Ascending aorta (tissue), 2 donors: ENCODE measurements at places on chromosomes 7 and 10.

DNA sequence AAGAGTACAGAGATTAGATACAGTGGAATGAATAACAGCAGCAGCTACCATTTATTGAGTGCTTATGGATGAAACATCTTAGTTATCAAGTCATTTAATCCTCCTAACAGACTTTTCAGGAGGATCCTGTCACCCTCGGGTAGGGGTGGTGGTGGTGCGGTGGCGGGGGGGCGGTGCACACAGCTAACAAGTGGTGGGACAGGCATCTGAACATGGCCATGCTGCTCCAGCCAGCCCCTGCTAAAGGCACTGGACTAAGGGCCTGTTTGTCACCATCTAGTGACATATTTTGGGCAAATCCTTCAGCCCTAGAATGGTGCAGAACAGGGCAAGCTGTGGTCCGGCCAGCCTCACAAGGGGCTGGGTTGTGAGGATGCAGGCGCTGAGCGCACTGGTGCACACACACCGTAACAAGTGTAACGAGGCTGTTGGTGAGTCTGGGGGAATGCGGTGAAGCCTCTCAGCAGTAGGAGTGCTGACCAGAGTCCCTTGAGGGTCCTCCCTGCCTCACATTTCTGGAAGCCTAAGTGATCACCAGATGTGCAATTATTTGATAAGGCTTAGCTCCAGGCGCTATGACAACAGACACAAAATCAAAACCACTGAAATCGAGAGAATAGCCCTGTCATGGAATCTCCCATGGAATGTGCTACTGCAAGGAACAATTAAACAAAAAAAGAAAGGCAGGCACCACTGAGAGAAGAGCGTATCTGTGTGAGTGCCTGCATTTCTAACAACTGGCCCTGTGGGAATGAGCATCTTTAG, 102.2 kb downstream of the RNF216 start:
- H3K36me3 ChIP-seq, result no peaks in the 10 kb centered on the region
- peak; percentile 58 for DNase-seq
- H3K4me3 ChIP-seq, result no peak overlapping the region
- H3K4me1 ChIP-seq, result peaks cover 6% of the 10 kb centered on the region
- H3K27ac ChIP-seq, result no peak overlapping the region

GRCh38 chr10:86252079-86252478, 114.5 kb downstream of the GRID1 start:
- H3K36me3 ChIP-seq, result no peaks in the 10 kb centered on the region
- H3K4me3 ChIP-seq, result no peak overlapping the region
- no peak for DNase-seq
- no peaks in the 10 kb centered on the region for H3K27me3 ChIP-seq
- H3K27ac ChIP-seq, result no peak overlapping the region
- H3K4me1 ChIP-seq, result no peaks in the 10 kb centered on the region

DNA sequence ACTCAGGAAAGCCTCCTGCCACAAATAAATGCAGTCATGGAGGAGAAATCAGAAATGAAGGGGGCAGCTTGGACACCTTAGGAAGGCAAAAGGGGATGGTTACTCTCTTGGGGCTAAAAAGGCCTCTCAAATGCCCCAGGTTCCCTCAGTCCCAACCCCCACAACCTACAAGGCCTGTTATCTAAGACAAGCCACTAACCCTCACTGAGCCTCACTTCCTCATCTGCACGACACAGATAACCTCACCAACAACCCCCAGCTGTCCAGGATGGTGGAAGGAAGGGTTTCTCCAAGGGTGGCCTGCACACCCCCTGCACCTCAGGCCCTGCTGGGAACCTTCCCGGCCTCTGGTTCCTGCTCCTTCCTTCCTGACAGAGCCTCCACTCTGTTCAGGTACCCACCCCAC, 29.2 kb downstream of the SORBS1 start:
- H3K4me1 ChIP-seq, result peaks cover 30% of the 10 kb centered on the region
- H3K27ac ChIP-seq, result peak overlapping the region; percentile 69
- no peak for DNase-seq
- peak overlapping the region; percentile 37 for H3K4me3 ChIP-seq
- no peaks in the 10 kb centered on the region for H3K27me3 ChIP-seq

GRCh38 chr10:119087271-119087882, 6.8 kb upstream of the EIF3A start:
- no peak overlapping the region for H3K4me3 ChIP-seq
- H3K27ac ChIP-seq, result no peak overlapping the region
- H3K36me3 ChIP-seq, result no peaks in the 10 kb centered on the region
- H3K27me3 ChIP-seq, result no peaks in the 10 kb centered on the region
- DNase-seq, result no peak

GRCh38 chr7:46186131-46186530, 265.1 kb upstream of the IGFBP3 start:
- H3K36me3 ChIP-seq, result no peaks in the 10 kb centered on the region
- H3K4me1 ChIP-seq, result no peaks in the 10 kb centered on the region
- no peak for DNase-seq
- no peaks in the 10 kb centered on the region for H3K27me3 ChIP-seq
- no peak overlapping the region for H3K27ac ChIP-seq

- no peak overlapping the region for H3K4me3 ChIP-seq
- H3K27me3 ChIP-seq, result no peaks in the 10 kb centered on the region
- H3K36me3 ChIP-seq, result no peaks in the 10 kb centered on the region
- no peaks in the 10 kb centered on the region for H3K4me1 ChIP-seq
Measured at GRCh38 chr10:3999642-4000041, 214.6 kb upstream of the KLF6 start.

DNA sequence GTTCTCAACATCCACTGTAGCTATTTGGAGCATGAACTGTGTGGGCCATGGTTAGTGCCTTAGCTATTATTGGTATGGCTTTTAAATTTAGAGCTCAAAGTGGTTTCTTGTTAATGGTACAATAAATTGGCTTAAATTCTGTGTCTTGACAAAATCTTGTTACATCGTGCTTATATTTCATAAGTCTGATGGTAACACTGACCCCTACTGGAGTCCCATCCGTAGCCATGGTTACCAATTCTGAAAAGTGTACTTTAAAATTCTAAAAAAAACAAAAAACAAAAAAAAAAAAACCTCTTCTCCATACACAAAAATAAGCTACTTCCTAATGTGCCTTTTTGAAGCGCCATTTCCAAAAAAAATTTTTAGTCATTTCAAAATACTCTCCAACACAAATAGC, 6.4 kb upstream of the RPP30 start:
- DNase-seq, result no peak
- H3K4me1 ChIP-seq, result no peaks in the 10 kb centered on the region
- H3K36me3 ChIP-seq, result no peaks in the 10 kb centered on the region
- H3K4me3 ChIP-seq, result no peak overlapping the region

GRCh38 chr10:106107706-106108105, 1056.8 kb downstream of the SORCS1 start:
- H3K4me1 ChIP-seq, result no peaks in the 10 kb centered on the region
- no peaks in the 10 kb centered on the region for H3K27me3 ChIP-seq
- no peak overlapping the region for H3K4me3 ChIP-seq
- no peaks in the 10 kb centered on the region for H3K36me3 ChIP-seq
- H3K27ac ChIP-seq, result no peak overlapping the region
- DNase-seq, result no peak

DNA sequence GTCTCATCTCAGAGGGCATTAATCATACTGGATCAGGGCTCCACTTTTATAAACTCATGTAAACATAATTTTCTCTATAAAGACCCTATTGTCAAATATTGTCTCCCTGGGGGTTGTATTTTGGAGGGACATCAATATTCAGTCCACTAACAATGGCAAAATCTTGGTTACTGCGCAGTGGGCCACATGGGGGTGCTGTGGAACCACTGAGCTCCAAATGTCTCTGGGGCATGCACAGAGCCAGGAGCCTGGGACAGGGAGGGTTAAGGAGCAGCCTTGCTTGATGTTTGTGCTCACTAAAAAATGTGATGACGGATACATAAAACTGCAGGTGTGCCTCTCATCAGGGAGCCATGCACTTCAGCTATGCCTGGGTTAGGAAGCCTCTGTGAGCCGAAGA, 62.1 kb upstream of the PRSS58 start:
- H3K4me3 ChIP-seq, result no peak overlapping the region
- DNase-seq, result no peak
- no peaks in the 10 kb centered on the region for H3K36me3 ChIP-seq
- no peaks in the 10 kb centered on the region for H3K27me3 ChIP-seq
- H3K27ac ChIP-seq, result no peak overlapping the region

DNA sequence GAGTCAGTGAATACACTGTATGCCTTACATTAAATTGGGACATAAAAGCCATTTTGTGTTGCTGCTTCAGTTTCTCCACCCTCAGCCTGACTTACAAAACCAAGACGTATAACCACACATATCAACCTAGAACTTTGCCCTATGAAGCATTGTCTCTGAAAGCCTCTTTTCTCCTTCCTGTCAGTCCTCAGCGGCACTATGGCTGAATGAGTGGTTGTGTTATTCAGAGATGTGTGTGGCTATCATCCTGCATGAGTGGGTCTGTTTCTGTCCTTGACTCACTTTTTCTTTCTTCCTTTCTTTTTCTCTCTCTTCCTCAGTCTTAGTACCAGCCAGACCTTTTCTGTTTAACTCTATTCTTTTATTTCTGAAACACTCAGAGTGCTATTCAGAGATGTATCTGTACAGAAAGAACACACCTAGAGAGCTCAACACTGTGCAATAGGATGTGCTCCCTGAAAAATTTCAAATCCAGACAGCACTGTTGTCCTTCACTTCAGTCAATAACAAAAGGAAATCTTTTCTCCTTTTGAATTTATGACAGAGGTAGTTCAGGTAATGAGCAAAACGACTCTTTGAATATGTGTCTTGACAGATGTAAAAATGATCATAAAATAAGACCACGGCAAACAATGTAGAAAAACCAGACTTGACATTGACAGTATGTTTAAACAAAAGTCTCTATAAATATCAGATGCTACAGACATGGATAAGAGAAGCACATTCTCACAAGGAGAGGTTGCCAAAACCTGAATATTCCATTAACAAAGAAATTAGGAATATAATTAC, 163.3 kb upstream of the FEZF1 start:
- no peaks in the 10 kb centered on the region for H3K27me3 ChIP-seq
- no peak overlapping the region for H3K4me3 ChIP-seq
- H3K27ac ChIP-seq, result no peak overlapping the region
- DNase-seq, result no peak
- H3K4me1 ChIP-seq, result no peaks in the 10 kb centered on the region

GRCh38 chr10:119252051-119252465, 44.7 kb downstream of the GRK5 start:
- H3K36me3 ChIP-seq, result no peaks in the 10 kb centered on the region
- H3K4me1 ChIP-seq, result peaks cover 27% of the 10 kb centered on the region
- H3K4me3 ChIP-seq, result no peak overlapping the region
- DNase-seq, result no peak
- no peaks in the 10 kb centered on the region for H3K27me3 ChIP-seq

- no peak overlapping the region for H3K27ac ChIP-seq
- no peak for DNase-seq
- no peak overlapping the region for H3K4me3 ChIP-seq
- H3K36me3 ChIP-seq, result no peaks in the 10 kb centered on the region
Measured at GRCh38 chr7:135368416-135369186, 135.0 kb downstream of the STRA8 start.

DNA sequence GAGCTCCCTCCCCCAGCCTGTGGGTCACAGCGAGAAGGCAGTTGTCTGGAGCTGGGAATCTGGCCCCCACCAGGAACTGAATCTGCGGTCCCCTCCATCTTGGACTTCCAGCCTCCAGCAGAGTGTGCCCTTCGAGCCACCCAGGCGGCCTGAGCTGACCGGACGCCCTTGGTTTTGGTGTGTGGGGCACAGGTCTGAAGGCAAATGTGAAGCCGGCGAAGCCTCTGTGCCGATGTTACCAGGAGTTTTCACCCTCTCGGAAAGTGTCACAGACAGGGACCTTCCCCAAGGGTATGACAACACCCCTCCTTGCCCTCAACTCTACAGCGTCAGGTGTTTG, 109.1 kb downstream of the DNAJB6 start:
- no peaks in the 10 kb centered on the region for H3K4me1 ChIP-seq
- no peaks in the 10 kb centered on the region for H3K27me3 ChIP-seq
- H3K27ac ChIP-seq, result no peak overlapping the region
- peak; percentile 33 for DNase-seq
- no peak overlapping the region for H3K4me3 ChIP-seq

DNA sequence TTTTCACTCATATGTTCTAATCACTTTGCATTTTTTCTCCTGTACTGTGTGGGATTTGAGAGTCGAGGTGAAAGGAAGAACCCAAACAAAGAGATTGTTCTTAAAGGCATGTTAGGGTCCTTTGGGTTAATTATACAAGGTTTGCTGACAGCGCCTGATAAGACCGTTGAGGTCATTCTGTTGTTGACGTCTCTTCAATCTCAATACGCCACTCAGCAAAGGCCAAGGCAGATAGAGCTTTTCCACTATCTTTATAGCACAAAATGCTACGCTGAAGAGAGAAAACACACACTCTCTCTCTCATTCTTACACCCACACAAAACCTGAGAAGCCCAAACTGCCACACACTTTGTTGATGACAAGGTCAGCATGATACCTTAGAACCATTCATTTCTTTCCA, 228.7 kb downstream of the CNTNAP2 start:
- no peak for DNase-seq
- H3K36me3 ChIP-seq, result no peaks in the 10 kb centered on the region
- H3K27ac ChIP-seq, result no peak overlapping the region
- H3K4me1 ChIP-seq, result no peaks in the 10 kb centered on the region

DNA sequence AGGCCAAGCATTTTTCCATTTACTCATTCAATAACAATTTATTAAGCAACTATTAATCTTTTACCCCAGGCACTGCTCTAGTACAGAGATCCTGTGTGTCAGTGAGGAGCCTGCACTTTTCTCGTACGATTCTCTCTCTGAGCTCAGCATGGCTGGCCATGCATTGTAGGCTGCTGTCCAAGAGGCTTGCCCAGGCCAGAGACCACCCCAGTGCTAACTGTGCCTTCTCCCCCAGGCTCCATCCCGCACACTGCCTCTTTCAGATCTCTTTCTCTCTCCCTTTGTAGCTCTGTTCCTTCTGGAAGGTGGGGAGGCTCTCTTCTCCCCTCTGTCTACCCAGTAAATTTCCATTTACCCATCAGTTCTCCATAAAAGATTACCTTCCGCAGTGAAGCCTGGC, 101.0 kb upstream of the IKZF1 start:
- H3K4me3 ChIP-seq, result no peak overlapping the region
- H3K36me3 ChIP-seq, result no peaks in the 10 kb centered on the region
- no peak overlapping the region for H3K27ac ChIP-seq
- DNase-seq, result no peak

DNA sequence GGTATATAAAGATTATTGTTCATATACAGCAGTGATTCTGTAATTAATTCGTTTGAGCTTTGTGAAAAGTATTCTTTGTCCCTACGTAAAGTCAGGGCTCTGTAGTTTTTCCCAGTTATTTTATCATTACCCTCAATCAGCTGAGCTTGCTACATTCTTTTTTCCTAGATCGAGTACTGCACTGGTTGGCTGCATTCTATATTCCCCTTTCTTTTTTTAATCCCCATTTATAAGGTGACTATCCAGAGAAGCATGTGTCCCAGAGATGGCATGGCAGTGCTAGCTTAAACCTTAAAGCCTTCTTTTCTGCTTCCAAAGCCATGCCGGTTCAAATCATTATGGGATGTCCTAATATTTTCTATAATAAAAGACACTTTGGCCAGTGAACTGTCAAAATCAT, 230.1 kb upstream of the CELF2 start:
- peak overlapping the region; percentile 13 for H3K27ac ChIP-seq
- no peaks in the 10 kb centered on the region for H3K4me1 ChIP-seq
- no peaks in the 10 kb centered on the region for H3K36me3 ChIP-seq

GRCh38 chr10:50390302-50390701, 139.0 kb upstream of the ASAH2 start:
- no peak for DNase-seq
- no peaks in the 10 kb centered on the region for H3K36me3 ChIP-seq
- H3K27ac ChIP-seq, result no peak overlapping the region
- no peaks in the 10 kb centered on the region for H3K27me3 ChIP-seq
- H3K4me3 ChIP-seq, result no peak overlapping the region

- H3K4me1 ChIP-seq, result no peaks in the 10 kb centered on the region
- no peaks in the 10 kb centered on the region for H3K36me3 ChIP-seq
- H3K4me3 ChIP-seq, result no peak overlapping the region
- H3K27me3 ChIP-seq, result no peaks in the 10 kb centered on the region
- no peak for DNase-seq
- no peak overlapping the region for H3K27ac ChIP-seq
Measured at GRCh38 chr10:127153181-127153580, 43.2 kb downstream of the INSYN2A start.
